NCI-H2171 (cell line): ENCODE measurements at places on chromosomes 7 and 10.
A peak's percentile ranks its signal among the peaks of the same experiment; 100 is the strongest.

DNA sequence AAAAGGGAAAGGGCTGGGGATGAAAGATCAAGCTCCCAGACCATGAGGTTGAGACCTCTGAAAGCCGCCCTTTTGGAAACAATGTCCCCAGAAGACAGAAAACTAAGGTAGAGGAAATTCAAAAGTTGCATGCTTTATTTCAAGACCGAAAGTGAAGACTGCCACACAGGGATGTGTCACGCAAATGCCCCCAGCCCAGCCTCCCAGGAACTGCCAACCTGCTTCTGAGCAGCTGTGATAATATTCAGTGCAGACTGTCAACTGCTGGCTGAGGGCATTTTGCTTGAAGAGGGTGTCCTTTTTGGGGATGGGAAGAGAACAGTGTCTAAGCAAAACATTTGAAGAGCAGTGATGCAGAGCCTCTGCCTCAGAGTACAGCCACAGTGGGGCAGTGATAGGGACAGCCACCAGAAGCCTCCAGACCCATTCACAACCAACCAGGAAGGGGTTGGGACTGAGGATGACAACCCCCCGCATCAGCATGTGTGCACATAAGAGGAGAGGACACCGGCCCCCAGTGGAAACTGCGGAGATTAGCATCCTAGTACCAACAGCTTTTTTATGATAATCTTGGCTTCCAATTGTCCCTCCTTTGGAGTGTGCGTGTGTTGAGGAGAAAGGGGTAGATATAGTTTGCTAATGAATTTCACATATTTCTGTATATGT is 34.7 kb upstream of the NFE2L3 start:
- no peak for DNase-seq

DNA sequence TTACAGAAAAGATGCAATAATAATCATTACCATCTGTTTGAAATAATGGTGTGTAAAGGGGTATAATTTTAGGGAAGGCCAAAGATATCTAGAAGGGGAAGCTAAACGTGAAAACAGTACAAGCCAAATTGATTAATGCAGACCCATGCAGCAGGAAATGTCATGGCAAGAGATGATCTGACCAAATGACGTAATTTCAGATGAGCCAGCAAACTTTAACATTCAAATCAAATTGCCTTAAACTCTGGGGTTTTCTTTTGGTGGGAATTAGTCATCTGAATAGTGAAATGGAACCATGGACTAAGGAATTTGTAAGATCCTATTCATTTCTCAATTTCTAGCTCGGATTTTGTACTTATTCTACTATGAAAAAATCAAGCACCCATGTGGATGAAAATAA is 21.4 kb upstream of the SCIN start:
- DNase-seq: no peak

DNA sequence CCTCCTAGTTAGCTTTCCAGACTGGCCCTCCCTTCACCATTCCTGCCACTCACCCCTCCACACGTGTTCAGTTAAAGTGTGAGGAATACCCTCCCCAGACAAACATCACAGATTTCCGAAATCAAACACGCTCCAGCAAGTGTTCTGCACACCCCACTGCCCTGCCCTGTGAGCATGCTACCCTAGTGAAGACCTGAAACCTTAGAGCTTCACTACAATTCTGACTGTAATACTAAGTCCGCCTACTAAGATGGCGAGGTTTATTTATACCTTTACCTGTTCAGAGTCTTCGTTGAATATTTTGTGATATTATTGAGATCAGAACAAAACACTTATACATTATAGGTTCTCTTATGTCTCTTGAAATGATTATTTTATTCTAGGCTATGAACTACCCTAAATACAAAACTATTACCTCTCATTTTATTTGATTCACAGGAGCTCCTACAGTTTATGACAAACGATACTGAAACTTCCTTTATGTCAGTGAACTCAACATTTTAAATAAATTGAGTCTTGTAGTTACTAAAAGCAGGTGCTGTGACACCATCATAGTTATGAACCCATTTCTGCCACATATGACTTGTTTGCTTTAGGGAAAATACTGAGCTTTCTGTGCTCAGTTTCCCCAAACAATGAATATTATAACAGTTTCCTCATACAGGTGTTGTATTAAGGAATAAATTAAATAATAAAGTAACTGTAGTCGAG is 8.6 kb downstream of the SCIN start:
- DNase-seq: no peak

- peak; percentile 12 for DNase-seq
Observed at GRCh38 chr10:23702977-23703414, 264.1 kb downstream of the OTUD1 start.

DNA sequence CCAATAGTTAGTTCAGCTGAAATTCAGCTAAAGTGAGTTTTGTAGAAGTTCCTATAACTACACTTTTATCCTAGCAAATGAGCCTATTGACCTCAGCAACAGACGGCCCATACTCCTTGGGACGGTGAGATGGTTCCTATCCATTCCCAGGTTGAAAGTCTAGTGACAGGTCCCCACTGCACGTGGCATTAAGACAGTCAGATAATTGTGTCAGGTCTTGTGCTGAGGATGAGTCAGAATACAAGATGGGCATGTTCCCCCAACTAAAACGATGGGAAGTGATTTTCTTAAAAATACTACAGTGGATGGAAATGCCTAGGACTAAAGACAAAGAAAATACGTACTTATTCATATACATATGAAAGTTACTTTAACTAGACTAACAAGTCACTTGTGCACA is 2.1 kb downstream of the CAV1 start:
- DNase-seq: no peak

GRCh38 chr7:19112274-19113001 is 5.0 kb downstream of the TWIST1 start:
- DNase-seq: no peak

- DNase-seq: no peak
Observed at GRCh38 chr7:106039486-106040060, 72.5 kb downstream of the SYPL1 start.

- peak; percentile 28 for DNase-seq
Observed at GRCh38 chr7:140899883-140900282, 24.8 kb downstream of the BRAF start.

GRCh38 chr7:121336579-121336978 is 7.8 kb downstream of the WNT16 start:
- no peak for DNase-seq

GRCh38 chr7:139982927-139983920 is 79.5 kb downstream of the PARP12 start:
- no peak for DNase-seq

DNA sequence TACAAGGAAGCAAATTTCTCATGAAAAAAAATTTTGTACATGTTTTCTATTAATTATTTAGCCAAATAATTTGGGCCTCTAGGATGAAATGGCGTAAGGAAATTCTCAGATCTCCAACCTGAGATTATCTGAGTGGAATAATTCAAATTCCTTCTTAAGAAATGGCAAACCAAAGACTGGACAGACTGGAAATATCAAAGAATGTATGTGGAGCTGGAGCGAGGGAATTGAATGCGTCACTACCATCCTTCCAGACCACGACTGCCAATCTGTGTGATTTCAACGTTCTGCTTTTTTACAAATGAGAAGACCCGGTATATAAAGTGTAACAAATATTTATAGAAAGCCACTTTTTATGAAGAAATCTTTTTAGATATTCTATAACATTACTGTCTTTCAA is 12.4 kb upstream of the BLNK start:
- DNase-seq: no peak

DNA sequence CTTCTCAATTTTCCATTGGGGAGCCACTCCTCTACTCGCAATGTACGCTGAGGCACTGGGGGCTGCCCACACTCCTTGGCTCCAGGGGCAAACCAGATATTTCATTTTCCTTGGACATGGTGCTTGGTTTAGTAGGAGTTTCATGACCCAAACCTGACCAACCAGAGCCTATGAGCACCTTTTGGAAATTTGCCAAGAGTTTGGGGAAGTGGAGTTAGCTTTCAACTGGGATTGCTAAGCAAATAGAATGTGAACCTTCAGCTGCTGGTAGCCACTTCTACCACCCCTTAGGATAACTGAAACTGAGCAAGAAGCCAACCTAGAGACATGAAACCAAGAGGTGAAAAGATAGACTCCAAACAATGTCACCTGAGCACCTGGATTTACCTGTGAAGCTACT is 74.9 kb upstream of the COL13A1 start:
- no peak for DNase-seq

DNA sequence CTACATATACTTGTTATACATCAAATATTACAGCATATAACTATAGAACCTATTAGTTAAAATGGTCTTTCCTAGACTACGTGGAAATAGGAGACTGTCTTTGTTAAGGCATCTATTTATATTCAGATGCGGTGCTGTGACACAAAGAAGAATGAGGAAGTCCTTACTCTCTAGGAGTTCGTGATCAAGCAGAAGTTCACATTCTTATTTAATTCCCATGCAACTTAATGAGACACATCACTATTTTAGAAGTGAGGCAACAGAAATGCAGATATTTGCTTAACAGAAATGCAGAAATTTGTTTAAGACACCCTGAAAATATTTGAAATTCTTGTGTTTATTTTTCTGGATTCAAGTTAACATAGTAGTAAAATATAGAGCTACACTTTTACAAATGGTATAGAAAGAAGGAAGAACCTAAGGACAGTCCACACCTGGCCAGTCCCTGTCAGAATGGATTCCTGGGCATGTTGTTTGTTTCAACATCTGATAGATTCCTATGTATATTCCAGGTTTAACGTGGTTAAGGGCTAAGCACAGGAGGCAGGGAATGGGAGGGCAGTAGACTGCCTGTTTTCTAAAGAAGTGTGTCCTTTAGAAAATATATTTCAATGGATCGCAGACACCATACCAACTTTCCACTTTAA is 70.6 kb upstream of the NXPH1 start:
- no peak for DNase-seq

DNA sequence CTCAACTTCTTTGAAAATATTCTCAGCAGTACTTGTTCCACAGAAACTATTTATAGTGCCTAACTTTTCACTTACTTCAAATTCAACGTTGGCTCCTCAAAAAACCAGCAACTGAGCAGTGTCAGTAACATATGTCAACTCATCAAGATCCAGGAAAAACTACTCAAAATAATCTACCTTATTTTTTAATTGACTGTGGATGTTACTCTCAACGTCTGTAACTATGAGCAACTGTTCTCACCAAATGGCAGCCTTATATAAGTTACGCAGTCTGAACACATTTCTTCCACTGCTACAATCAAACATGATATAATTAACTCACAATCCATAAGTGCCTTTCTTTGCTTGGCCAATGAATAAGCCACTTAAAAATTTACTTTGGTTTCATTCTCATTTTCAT is 77.8 kb downstream of the SP8 start:
- no peak for DNase-seq

- no peak for DNase-seq
Observed at GRCh38 chr7:142583446-142583845, 165.8 kb upstream of the PRSS1 start.

- no peak for DNase-seq
Observed at GRCh38 chr7:132290021-132290420, 286.2 kb downstream of the PLXNA4 start.

GRCh38 chr7:73703757-73704639 is 15.5 kb downstream of the STX1A start:
- DNase-seq: peak; percentile 84

GRCh38 chr10:86234541-86235270 is 131.9 kb downstream of the GRID1 start:
- DNase-seq: no peak

DNA sequence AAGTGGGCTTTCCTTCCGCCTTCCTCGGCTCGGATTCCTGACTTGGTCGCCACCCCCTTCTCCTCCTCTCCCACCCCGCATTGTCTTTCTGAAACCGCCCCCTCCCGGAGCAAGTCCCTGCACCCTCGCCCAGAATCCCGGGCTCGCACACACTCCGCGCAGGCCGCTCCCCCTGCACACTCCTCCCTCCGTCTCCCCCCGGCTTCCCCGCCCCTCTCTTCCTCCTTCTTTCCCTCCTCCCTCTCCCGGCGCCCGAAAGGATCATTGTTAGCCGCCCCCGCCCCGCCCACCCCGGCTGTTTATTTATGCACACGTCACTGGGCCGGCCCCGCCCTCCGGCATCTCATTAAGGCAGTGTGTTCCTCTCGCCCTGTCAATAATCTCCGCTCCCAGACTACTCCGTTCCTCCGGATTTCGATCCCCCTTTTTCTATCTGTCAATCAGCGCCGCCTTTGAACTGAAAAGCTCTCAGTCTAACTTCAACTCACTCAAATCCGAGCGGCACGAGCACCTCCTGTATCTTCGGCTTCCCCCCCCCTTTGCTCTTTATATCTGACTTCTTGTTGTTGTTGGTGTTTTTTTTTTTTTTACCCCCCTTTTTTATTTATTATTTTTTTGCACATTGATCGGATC is at the start of gene TCF7L2:
TSS of gene TCF7L2 (plus strand) at position 373 of the 633 bp plus-strand sequence. CDS start 510 bp downstream, outside the sequence.
- DNase-seq: peak; percentile 86
